ENCODE measurements at places on chromosomes 12 and 14.

GRCh38 chr12:83086023-83086422 is 399.3 kb downstream of the TMTC2 start:
- no peak for DNase-seq

- no peak for DNase-seq
Measured at GRCh38 chr12:89574736-89575208, 48.9 kb upstream of the POC1B start.

DNA sequence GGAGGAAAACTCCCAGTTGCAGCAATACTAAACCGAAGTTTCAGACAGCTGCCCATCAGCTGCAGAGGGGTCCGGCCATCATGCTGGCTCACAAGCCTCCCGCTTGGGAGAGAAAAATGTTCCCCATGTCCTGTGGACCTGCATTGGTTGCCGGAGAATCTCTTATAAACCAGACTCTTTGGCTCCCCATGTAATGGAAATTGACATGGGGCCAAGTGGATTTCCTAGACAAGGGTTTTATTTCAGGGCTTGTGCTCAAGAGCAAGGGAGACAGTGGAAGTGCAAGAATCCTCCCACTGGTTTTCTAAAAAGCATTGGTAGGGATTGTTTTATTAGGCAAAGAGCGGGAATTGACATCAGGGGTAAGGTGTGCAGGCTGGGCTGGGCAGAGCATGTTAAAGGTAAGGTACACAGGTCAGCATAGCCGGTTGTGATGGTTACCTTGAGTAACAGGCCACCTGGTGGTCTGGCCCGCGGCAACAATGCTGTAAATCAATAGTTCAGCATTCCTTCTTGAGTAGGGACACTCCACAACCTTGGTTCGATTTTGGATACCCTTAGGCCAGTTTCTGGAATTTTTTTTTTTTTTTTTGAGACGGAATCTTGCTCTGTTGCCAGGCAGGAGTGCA is 135.4 kb downstream of the UNC79 start:
- no peak for DNase-seq

DNA sequence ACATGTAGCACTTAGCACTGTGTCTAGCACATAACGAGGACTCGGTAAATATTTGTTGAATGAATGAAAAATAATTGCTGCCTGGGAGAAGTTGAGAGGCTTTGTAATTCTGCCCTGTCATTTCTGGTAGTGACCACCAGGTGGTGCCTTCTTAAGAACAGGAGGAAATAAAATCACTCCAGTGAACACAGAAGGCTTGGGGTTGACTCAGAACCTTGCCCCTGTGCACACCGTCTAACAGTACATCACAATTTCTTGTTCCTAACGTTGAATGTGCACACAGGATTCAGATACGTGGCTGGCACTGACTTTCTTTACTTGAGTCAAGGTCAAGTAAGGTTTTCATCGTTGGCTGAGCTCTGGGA is 91.8 kb downstream of the RGS6 start:
- peak; percentile 1 for DNase-seq

DNA sequence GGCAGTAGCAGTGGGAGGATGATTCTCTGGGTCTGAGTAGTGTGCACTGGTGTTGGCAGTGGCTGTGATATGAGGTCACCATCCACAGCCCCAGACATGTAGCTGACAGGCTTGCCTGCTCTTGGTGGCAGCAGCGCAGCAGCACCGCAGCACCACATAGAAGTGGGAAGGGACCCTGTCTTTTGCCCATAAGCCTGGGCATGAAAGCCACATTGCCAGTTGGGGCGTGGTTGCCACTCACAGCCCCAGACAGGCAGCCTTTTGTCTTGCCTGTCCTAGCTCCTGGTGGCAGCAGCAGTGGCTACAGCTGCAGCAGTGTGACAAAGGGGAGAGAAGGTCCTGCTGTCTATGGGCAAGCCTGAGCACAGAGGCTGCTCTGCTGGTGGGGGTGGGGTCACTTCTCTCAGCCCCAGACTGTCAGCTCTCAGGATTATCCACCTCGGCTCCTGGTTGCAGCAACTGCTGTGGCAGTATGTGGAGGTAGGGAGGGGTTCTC is 71.5 kb downstream of the BRMS1L start:
- no peak for DNase-seq

GRCh38 chr14:82009076-82009475 is 475.4 kb upstream of the SEL1L start:
- DNase-seq: no peak

GRCh38 chr14:98960617-98961013 is 311.4 kb downstream of the BCL11B start:
- no peak for DNase-seq

GRCh38 chr14:22718091-22718490 is 48.4 kb upstream of the OXA1L start:
- DNase-seq: no peak

All from CD4-positive, alpha-beta T cell treated with Interleukin-1 beta for 1 hour (primary cell).